Activated T-helper 9 cell treated with anti-CD3 and anti-CD28 coated beads, Interleukin-2, amount 50 U/mL, for 16 hours (primary cell): ENCODE measurements at places on chromosomes 12 and 14.

DNA sequence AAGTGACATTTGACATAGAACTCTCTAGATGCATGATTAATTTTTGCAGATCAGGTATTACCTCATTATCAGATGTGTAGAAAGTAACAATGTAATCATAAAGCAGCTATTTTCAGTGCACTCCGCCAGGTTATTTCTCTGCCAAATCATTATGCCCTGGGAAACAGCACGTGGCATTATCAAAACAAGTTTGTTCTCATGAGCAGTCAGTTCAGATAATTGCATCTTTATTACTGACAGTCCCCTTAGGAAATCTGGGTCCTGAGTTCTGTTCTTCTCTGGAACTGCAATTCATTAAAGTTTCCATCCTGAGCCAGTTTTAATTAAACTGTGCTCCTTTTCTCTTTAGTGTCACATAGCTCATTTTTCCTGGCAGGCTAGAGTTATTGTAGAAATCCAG lies 94.7 kb upstream of the KRR1 start:
- DNase-seq = no peak

GRCh38 chr12:66550626-66551025 lies 128.2 kb downstream of the GRIP1 start:
- DNase-seq = no peak

DNA sequence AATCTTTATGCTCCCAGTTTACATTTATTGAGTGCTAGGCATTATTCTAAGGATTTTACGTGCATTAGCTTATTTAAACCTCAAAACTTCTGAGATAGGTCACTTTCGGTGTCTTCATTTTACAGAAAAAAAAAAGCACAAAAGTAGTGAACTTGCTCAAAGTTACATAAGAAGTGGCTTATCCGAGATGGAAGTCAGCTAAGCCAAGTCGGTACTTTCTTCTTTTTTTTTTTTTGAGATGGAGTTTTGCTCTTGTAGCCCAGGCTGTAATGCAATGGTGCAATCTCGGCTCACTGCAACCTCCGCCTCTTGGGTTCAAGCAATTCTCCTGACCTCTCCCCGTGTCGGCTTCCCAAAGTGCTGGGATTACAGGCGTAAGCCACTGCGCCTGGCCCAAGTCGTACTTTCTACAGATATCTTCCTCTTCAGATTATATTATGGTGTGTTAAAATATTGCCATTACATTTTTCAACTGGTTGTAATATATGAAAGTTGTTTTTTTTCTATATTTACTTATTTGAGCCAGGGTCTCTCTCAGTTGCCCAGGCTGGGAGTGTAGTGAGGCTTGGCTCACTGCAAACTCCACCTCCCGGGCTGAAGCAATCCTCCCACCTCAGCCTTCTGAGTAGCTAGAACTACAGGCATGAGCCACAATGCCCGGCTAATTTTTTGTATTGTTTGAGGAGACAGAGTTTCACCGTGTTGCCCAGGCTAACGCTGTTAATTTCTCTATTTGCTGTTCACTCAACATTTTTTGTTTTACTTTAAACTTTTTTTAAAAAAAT lies 8.9 kb downstream of the DPPA3 start:
- no peak for DNase-seq

GRCh38 chr14:68157971-68158371 lies 338.4 kb downstream of the RAD51B start:
- no peak for DNase-seq

DNA sequence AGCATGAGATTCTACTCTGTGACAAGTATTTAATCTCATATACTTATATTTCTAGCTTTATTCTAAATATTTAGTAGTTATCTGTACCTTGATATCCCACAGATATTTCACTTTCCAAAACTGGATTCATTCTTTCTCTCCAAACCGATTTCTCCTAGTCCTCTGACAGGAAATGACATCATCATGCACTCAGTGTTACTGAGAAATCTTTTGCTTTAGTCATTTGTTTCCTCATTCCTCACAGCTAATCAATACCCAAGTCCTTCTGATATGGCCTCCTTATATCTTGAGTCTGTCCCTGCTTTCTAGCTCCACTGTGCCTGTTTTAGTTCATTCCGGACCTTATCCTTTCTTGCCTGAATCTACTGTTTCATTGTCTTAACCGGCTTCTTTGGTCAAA lies 39.4 kb upstream of the E2F7 start:
- no peak for DNase-seq

DNA sequence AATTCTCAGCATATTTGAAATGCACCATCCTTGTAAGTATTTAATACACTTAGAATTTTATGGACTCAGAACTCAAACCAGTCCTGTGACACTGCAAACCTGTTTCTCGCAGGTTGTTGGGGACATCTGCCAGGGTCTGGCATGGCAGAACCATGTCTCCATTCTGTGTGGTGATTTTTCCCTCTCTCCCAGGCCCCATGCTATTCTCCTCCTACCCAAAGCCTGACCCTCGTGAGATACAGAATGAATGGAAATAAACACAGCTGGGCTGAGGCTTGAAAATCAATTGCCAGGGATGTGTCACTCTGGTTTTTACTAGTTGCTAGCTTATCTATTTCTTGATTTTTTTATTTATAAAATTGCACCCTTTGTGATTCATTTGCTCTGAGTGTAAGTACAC lies 19.8 kb downstream of the TPH2 start:
- DNase-seq = no peak

GRCh38 chr12:111636209-111636945 lies 37.3 kb upstream of the ATXN2 start:
- DNase-seq = no peak

DNA sequence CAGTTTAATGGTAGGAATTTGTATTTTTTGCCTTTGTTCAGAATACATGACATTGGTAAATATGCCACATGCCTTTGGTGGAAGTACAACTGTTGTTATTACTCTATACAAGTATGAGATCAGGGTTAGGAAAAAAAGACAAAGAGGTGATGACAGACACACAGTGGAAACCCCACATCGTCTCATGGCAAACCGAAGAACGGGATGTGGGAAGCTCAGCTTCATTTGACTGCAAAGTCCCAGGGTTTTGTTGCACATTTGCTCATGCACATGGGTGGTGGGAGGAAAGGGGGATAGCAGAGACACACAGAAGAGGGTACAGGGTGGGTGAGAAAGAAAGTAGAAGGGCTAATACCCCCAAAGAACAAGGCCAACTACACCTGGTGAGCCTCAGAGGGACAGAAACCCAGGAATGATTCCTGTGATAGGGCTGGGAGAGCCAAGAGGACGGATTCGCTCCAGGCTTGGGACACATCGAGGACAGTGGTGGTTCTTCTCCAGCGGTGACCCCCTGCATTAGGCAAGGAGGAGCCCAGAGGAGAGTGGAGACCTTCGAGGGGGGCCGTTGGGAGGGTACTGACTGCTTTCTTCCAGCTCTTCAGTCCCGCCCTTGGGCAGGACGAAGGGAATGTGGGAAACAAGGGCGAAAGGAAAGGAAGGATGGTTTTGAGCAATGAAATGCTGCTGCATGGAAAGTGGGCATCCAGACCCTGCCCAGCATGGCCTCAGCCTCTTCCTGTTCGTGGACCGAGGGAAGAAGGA lies 8.1 kb downstream of the VAMP1 start:
- no peak for DNase-seq

GRCh38 chr14:21072031-21072473 lies 1.9 kb downstream of the ARHGEF40 start:
- DNase-seq = no peak

GRCh38 chr12:82841487-82841904 lies 154.8 kb downstream of the TMTC2 start:
- no peak for DNase-seq

DNA sequence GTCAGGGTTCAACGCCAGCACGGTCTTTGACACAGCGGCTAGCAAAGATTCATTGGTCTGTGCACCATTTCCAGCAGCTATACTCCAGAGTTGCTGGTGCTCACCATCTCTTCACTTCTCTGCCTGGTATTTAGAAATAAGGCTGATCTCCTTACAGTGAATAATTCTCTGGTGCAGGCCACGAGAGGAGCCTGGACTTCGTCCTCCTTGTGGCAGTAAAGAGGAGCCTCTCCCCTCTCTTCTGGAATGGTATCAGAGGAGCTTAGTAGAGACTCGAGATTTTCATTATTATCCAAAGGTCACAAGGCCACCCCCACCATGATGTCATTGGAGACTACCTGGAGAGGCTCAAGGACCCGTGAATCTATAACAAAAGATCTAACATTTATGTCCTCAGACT lies 30.8 kb upstream of the BCL2L14 start:
- no peak for DNase-seq
